ENCODE measurements at places on chromosomes 11 and 22. TPM values are rescaled to one million over a fixed set of nuclear protein-coding genes. Genes with fewer than 3 reads are reported as not detected.

NCF4 gene
- 120 TPM for total RNA-seq

C11orf16 gene
- total RNA-seq, result not detected

C11orf86 gene
- total RNA-seq, result not detected

FREY1 gene
- total RNA-seq, result 4.6 TPM

TIMM10B gene
- total RNA-seq, result 60.0 TPM

DNA sequence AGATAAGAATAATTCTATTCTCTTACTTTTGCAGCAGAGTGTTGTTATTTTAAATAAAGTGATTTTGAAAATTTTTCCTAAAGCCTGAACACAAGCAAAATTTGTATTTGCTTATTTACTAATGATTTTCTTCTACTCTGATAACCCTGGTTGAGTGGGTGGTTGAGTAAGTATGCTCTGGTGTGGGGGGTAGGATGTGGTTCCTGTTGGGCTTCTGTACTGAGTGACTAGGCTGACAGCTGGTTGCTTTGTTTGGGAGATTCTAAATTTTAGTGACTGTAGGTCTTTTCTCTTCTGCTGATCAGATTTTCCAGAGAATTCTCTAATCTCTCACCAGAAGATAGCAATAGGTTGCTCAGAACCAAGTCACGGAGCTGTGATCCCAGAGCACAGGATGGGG, 61.6 kb downstream of the METTL15 start:
- no peak for DNase-seq

GRCh38 chr11:78722786-78723185, 148.1 kb upstream of the NARS2 start:
- DNase-seq, result no peak
